ENCODE measurements at places on chromosomes 1 and 21.
A peak's percentile ranks its signal among the peaks of the same experiment; 100 is the strongest.

- DNase-seq: no peak
Observed at GRCh38 chr1:185438936-185439335, 121.9 kb upstream of the IVNS1ABP start.

GRCh38 chr1:116580446-116581322 is 9.9 kb upstream of the CD58 start:
- DNase-seq: no peak

GRCh38 chr1:67716800-67717199 is 31.8 kb downstream of the GADD45A start:
- DNase-seq: no peak

DNA sequence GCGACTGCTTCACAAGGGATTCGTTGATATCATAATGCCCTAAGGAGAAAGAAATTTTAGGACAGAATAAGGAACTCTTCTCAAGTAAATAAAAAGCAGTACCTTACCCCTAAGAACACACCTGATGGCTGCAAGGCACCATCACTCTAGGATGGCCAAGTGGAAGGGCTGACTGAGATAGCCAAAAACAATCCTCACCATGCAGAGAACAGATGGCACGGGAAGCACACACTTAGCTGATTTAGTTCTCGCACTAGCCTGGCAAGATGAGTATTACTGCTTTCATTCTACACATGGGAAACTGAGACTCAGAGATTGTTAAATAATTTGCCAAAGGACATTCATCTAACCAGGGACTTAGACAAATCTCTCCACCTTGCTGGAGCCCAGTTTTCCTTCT is 43.8 kb downstream of the STPG1 start:
- DNase-seq: no peak

DNA sequence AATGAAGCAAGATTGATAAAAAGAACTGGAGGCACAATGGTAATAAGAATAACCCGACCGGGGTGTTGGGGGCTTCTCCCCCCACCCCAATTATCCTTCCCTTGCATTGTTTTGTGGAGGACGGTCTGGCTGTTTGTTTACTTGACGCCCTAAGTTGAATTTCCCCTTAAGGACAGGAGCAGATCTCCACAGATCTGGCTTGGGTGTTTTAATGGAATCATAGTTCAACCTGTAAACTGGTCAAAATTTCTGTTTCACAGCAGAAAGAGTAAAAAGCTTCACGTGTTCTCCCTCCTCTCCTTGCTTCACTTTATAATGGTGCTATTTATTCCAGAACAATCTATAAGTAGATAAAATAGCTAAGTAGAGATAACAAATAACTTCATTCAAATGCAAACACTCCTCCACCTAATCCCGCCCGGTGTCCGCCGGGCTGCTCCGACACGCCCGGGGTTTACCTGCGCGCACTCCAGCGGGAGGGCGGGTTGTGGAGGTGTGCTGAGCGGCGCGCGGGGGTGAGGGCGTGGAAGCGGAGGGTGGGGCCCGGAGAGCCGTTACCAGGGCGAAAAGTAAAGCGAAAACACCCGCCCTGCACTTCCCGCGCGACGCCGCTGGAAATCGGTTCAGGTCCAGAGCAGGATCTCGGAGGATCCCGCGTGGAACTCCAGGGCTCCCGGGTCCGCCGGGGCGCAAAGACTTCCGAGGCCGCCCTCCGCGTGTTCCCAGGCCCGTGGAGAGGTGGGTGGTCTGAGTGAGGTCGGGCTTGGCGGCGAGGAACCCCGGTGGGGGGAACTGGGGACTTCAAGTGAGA is 2.0 kb upstream of the ATF3 start:
- peak; percentile 61 for DNase-seq

GRCh38 chr1:82446236-82446635 is 645.5 kb downstream of the ADGRL2 start:
- no peak for DNase-seq
